NCI-H524 treated with DMSO at 0.1 percent for 48 hours (cell line): ENCODE measurements at places on chromosomes 3 and 15.

- DNase-seq, result no peak
These were observed 35.3 kb upstream of the SEMA4B start for GRCh38 chr15:90165659-90166489.

GRCh38 chr3:182911782-182912111 lies 68.6 kb downstream of the DCUN1D1 start:
- no peak for DNase-seq

- no peak for DNase-seq
These were observed 36.0 kb downstream of the RAB27A start for GRCh38 chr15:55253580-55253979.

GRCh38 chr15:100672959-100673358 lies 70.6 kb downstream of the ASB7 start:
- peak; percentile 3 for DNase-seq

DNA sequence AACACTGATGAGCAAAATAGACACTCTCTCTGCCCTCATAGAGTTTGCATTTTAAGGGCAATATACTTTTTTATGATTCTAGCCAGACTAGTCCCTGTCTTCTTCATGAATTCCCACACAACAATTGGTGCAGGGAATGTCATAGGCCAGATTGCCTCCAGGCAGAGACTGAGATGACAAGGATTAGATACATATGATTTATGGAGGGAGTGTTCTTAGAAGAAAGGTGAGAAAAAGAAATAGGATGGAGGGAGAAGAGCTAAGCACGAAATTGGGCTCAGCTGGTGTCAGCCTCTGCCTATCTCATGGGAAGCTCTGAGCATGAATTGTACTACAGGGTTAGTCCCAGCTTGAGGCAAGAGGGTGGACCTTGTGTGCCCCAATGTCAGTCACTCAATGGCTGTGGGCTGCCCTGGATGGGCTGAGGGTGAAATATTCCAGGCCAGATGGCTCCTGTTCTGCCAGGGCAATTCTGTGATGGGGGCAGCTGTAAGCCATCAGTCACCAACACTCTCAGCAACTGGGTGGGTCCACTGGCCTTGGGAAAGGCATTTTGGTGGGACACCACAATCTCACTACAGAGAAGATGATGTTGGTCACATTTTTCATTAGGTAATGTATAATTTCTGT lies 31.1 kb downstream of the EIF1B start:
- DNase-seq, result no peak

DNA sequence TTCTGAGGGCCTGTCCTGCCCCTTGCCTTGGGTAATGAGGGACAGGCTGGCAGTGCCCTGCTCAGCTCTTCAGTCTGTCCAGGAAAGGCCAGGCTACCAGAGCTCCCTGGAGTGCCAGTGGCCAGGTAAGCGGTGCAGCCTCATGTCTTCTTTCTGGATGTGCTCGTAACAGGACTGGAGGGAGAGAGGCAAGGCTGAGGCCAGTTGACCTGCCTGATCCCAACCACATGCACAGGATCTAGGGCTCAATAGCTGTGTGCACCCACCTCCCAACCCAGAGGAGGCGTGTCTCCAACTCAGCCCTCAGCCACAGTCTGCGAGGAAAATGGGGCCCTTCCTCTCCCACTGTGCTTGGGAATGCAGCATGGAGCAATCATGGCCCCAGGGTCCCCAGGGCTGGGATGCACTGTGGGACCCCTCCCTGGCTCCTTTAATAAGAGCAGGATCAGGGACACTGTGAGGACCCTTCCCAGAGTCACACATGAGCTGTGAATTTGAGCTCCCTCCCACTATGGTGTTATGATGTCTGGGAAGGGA lies 22.5 kb downstream of the ALS2CL start:
- no peak for DNase-seq

- no peak for DNase-seq
These were observed 68.4 kb upstream of the CHRNB4 start for GRCh38 chr15:78709263-78709882.

DNA sequence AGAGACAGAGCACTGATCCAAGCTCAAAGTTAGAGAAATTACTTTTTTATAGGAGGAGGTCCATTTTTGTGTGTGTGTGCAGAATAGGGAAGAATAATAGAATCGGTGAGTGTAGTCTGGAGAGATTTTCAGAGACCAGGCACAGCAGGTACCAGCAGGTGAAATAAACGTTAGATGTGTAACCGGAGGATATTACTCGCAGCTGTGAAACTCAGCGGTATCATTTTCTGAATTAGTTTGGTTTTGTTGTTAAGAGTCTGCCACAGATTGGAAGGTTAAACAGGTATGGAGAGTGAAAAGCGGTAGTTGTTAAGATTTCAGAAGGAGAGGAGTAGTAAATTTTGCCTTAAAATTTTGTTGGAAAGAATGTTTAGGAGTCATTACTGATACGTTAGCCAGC lies 69.9 kb downstream of the RGMA start:
- no peak for DNase-seq

GRCh38 chr15:61951949-61952348 lies 108.3 kb downstream of the VPS13C start:
- no peak for DNase-seq

DNA sequence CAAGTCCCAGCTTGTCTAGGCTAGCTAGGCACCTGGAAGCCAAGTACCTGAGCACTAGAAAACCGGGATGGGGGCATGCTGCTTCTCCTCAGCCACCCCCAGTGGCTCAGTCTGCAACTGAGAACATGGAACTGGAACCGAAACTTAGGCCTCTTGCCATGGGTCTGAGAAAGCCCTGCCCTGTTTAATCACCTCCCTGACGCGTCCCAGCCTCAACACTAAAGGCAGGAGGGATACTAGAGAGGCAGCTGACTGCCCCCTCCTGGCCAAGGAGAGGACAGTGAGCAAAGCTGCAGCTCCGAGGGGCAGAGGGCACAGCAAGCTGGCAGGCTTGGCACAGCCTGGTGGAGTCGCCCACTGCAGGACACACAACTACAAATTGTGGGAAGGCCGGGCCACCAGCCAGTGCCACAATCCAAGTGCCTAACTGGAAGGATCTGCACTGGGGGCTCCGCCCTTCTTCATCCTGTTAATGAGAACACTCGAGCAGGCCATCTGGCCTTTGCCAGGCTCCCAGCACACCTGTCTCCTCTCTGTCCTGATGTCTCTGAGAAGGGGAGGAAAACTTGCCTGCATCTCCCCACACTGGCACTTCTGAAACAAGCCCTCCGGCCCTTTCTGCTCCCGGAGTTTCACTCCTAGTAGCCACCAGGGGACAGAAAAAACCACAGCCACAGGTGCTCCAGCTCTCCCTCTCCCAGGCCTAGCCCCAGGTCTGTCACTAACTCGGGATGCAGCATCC lies 53.7 kb downstream of the BDH1 start:
- DNase-seq, result peak; percentile 99

DNA sequence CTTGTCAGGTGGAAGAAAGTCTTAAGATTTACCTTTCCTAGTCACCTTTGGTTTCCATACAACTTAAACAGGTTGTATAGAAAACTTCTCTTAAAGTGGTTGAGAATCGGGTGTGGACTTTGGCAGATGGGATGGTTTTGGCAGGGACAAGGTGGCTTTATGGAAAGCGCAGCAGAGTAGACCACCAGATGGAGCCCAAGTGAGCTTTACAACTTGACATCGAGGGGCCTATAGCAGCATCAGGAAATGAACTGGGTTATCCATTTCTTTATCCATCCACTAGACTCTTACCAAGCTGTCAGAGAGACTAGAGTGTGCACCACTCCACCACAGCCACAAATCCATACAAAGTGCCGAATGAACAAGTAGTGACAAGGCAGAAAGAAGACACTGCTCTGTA lies 85.3 kb upstream of the MBNL1 start:
- DNase-seq, result peak; percentile 72

- DNase-seq, result no peak
These were observed 100.8 kb upstream of the MEX3B start for GRCh38 chr15:82146576-82146975.

DNA sequence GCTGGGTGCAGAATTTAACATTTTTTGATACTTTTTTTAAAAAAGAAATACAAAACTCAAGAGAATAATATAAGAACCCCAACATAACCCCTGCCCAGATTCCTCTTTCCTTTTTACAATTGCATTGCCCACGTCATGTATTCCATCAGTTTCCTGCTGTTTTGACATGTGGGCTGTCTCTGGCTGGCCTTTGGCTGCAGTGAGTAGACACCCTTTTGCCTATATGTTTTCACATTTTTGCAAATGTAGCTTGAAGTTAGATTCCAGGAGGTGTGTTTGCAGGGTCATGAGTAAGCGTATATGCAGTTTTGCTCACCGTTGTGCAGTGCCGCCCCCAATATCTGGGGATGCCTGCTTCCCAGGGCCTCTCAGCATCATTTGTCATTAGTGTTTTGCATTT lies 28.0 kb upstream of the ATP10A start:
- no peak for DNase-seq

- peak; percentile 78 for DNase-seq
These were observed 24.0 kb upstream of the FRMD5 start for GRCh38 chr15:44219073-44219472.

GRCh38 chr15:65512807-65513416 lies 4.6 kb downstream of the DPP8 start:
- DNase-seq, result no peak

GRCh38 chr3:153927107-153927506 lies 194.1 kb upstream of the ARHGEF26 start:
- DNase-seq, result peak; percentile 49

GRCh38 chr3:70273492-70273891 lies 38.9 kb downstream of the MDFIC2 start:
- no peak for DNase-seq

GRCh38 chr3:99576904-99577559 lies 61.4 kb upstream of the COL8A1 start:
- DNase-seq, result no peak

GRCh38 chr15:30072630-30073029 lies 10.1 kb upstream of the GOLGA8J start:
- DNase-seq, result no peak

GRCh38 chr3:99846477-99847160 lies 29.0 kb downstream of the CMSS1 start:
- DNase-seq, result no peak

DNA sequence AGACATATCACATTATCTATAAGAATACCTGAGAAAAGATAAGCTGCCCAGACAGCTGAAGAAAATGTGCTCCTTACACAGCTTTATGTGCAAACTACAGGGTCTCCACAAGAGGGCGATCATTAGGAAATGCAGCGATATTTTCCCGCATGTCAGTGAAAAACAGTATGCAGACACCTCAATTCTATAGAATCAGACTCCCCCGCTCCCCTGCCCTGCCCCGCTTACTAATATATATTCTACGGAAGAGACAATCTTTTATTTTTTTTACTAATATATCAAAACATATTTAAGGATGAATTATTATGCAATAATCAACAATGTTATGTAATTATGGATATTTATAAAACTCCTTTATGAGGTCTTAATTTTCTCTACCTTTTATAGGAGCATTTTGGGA lies 681.3 kb downstream of the ROBO1 start:
- DNase-seq, result no peak

- DNase-seq, result no peak
These were observed 168.9 kb downstream of the KLHL25 start for GRCh38 chr15:85625856-85626255.

DNA sequence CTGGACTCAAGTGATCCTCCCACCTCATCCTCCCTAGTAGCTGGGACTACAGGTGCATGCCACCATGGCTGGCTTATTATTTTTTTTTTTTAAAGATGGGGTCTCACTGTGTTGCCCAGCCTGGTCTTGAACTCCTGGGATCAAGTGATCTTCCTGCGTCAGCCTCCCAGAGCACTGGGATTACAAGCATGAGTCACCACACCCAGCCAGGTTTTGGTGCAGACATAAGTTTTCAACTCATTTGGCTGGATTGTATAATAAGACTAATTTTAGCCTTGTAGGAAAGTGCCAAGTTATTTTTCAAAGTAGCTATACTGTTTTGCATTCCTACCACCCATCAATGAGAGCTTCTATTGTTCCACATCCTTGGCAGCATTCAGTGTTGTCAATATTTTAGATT lies 32.1 kb downstream of the BUB1B start:
- no peak for DNase-seq

DNA sequence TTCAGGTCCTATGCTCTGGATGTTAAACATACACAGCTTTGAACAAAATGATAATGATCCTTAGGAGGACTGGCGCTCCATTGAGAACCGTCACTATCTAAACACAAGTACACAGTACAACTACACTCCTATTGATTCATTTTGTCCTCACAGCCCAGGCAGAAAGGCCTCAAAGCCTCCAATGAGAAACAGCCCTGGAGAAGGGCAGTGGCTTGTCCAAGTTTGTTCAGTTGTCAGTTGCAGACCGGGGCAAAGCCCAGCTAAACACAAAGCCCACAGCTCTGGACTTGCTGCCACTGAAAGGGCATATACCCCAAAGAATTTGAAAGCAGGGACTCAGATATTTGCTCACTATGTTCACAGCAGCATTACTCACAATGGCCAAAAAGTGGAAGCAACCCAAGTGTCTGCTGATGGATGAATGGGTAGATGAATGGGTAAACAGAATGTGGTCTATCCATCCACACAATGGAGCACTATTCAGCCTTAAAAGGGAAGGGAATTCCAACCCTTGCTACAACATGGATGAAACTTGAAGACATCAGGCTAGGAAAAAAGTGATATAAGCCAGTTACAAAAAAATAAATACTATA lies 34.7 kb downstream of the NUP210 start:
- no peak for DNase-seq

DNA sequence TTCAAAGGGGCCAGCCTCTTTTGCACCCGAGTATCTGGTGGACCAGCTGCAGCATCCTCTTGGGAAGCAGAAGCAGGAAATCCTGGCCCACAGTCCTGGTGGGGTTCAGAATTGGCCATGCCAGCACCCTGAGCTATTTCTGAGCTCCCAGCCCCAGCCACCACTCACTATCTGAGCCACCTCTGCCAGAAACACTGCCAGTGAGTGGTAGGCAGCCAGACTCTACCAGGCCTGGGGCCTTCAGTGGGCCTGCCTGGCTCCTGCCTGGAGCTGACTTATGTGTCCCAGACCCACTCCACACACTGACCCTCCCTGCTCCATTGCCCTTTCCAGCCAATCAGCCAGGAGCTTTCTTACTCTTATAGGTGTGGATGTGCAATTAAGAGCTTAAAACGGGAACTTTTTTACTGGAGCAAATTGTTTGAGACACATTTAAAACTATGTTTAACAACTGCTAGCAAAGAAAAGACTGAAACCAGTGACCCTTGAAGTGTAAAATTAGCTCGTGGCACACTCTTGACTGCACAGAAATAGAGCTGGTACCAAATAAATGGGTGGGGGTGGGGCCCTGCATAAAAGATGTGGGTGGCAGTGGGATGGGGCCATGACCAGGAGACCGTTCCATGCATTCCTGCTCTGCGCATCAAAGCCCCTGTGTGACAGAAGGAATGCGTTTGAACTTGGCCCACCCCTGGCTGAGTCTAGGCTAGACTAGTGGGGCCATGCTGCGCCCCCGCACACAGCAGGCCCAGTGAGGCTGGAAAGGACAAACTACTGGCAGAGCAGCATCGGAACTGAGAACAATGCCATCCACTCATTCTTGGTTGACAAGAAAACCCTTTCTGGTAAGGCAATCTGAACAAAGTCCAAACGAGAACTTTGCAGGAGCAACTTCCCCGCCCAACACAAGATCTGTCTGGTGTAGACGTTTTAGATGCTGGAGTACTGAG lies 48.0 kb downstream of the CTNNB1 start:
- no peak for DNase-seq
